ENCODE measurements at places on chromosomes 2 and 18. TPM values are rescaled to one million over a fixed set of nuclear protein-coding genes. Genes with fewer than 3 reads are reported as not detected.

- DNase-seq, result no peak
Observed at GRCh38 chr2:176390276-176391147, 121.3 kb downstream of the MTX2 start.

DNA sequence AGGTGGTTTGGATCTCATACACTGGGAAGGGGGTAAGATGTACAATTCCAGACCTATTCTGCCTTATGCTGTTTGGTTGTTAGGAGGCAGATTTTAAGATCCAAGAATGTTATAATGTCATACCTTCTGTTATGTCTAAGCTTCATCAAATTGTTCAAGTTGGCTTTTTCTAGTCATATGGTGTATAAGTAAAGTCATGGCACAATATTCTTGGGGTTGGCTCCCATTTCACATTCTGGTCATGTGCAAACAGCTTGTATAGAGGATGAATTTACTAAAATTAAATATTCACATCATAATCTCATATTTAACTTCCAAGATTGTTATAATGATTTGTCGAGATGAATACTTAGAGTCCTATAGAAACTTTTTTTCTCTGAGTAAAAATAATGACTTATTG is 424.9 kb upstream of the HNMT start:
- DNase-seq, result no peak

DNA sequence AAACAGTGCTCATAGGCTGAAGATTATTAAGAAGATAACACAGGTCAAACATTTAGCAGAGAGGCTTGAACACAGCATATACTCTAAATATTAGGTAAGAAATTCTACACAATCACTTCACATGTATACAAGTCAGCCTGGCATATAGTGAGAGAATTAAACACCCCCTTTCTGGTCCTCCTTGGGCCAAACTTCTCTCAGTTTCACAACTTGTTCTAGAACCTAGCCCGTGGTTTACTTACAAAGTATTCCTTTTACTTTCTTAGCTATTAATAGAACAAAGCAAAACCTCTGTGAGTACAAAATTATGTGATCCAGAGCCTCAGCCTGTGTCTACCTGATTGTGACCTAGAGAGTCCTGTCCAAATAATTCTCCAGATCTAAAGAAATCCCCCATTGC is 562.8 kb downstream of the TNS1 start:
- DNase-seq, result no peak

Gene DHRS9
- 1.3 TPM for total RNA-seq

GRCh38 chr2:2742726-2743125 is 411.7 kb upstream of the MYT1L start:
- no peak for DNase-seq

DNA sequence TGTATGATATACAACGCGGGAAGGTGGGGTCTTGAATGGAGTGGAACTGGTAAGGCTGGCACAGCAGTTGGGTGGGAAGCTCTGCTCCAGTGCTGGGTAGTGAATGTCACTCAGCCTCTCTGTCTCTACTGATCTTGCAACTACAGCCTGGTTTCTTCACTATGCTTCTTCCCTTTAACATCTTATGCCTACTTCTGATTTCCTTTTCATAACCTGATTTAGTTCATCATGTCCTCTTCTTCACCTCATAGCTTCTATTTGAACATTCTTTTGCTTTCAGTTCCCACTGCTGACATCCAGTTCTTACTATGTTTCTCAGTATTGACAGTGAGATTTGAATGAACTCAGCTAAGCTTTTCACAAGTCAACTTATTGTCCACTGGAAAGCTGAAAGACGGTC is 286.2 kb downstream of the ARL6IP6 start:
- no peak for DNase-seq

DNA sequence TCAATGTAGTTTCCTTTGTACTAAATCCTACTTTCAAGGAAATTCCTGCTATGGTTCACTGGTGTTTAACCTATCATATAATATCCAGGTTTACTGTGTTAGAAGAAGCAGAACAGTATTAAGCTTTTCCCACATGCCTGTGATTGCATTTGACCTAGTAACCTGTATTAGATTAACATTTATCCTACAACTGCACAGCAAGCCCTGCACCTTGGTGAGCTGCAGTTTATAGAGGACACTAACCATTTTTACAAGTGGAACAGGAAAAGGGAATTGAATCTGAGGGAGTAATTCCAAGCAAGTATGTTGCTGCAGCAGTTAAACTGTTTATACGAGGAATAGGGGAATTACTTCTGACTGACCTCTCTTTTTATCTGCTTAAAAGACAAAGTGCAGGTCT is 328.6 kb downstream of the ETAA1 start:
- DNase-seq, result no peak

DNA sequence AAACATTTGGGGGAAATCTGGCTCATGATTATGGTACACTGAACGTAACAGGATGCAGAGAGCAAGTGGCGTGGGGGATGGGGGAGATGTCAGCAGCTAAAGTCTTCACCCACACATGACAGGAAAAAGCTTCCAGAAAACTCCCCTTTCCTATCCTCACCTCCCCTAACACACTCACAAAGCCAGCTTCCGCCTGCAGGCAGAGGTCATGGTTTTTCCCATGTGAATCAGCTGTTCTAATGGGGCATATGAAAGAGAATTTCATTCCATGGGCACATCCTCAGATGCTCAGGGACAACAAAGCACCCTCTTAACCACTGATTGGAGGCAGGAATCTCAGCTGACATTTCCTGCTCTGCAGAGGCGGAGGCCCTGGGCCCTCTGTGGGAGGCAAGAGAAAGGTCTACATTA is 129.1 kb downstream of the TSN start:
- no peak for DNase-seq

Gene SP5
- total RNA-seq, result 2.2 TPM

- no peak for DNase-seq
Observed at GRCh38 chr2:39932198-39932597, 153.1 kb upstream of the THUMPD2 start.

Gene CELF4
- total RNA-seq, result 0.66 TPM

Gene ACMSD
- not detected for total RNA-seq

Gene ALK
- 1.1 TPM for total RNA-seq

DNA sequence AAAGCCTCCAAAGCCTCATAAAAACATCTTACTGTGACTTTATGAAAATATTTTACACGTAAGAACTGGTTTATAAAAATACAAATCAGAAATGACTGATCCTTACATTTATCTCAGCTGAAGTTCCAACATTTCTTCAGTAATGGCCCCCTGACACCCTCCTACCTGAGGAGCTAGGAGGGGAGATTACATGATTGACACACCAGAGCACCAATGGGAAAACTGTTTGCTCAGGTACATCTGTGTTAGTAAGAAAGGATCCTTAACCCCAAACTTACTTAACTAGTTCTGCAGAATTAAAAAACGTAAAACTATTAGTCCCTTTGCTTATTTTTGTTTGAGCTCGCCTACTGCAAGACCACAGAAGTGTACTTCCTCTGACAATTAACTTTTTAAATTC is 27.0 kb downstream of the ENOSF1 start:
- DNase-seq, result no peak

Gene ZBTB14
- 11.6 TPM for total RNA-seq

- peak; percentile 82 for DNase-seq
Observed at GRCh38 chr18:3447068-3447894, 2.7 kb upstream of the TGIF1 start.

- DNase-seq, result no peak
Observed at GRCh38 chr2:199018826-199019225, 438.9 kb downstream of the SATB2 start.

- no peak for DNase-seq
Observed at GRCh38 chr2:6630209-6630608, 235.5 kb downstream of the CMPK2 start.

DNA sequence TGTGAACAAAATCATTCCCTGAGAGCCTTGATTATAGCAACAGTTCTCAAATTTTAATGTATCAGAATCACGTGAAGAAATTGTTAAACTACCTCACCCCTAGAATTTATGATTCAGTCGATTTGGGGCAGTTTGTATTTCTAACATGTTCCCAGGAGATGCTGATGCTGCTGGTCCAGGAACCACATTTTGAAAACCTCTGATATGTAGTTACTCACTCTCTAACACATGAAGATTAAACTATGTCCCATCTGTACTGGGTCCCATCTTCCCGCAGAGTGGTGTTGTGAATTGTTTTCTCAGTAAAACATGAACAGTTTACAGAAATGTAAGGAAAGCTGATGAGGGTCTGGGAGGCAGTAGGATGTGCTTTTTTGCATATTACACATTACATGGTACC is 223.1 kb downstream of the CDH20 start:
- DNase-seq, result no peak

DNA sequence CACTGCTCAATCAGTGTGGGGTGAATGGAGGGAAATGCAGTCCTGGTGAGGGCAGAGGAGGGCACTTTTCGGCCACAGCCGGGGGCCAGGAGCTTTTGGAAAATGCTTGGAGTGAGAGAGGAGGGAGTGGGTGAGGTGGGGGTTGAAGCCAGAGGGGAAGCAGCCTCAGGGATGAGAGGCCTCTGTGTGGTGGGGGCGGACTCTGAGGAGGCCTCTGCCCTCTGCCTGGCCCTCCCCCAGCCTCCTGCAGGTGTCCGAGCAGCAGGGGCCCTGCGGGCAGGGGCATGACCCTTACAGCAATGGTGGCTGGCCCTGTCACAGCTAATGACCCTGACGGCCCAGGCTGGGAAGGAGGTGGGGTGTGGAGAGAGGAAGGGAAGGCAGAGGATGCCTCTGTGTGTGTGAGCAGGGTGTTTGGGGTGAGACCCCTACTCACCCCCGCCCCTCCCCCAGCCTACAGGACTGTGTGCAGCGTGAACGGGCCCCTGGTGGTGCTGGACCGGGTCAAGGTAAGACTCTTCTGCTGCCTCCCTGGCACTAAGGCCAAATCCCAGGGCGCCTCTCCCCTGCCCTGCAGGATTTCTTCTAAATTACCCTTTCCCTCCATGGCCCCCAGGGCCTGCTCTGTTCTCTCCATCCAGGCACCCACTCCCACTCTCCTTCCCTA is 7.6 kb downstream of the ATP6V1B1 start:
- DNase-seq, result peak; percentile 52

Gene GPR17
- not detected for total RNA-seq

Gene TXNL4A
- 32.9 TPM for total RNA-seq

- DNase-seq, result no peak
Observed at GRCh38 chr2:23505218-23505983, 120.4 kb downstream of the KLHL29 start.

Gene KCNF1
- 0.81 TPM for total RNA-seq

DNA sequence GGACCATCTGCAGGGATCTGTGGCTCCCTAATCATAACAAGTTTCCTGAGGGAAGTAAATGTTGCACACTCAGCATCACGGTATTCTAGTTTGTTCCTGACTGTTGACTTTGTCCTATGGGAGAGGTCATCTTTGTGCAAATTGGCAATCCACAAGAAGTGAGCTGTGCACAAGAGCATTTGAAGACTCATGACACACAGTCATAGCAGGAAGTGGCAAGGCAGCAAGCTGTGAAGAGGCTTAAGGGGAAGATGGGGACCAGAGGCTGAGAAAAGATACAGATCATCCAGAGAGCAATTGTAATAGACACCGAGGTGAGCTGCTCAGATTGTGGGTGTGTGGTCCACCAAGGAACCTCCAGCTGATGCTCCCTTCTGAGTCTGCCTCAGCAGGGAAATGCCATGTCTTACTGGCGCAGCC is 2.7 kb downstream of the TNP1 start:
- no peak for DNase-seq

Gene EIF4E2
- 42.5 TPM for total RNA-seq

- DNase-seq, result no peak
Observed at GRCh38 chr2:175188761-175189160, 7.3 kb upstream of the ATP5MC3 start.

DNA sequence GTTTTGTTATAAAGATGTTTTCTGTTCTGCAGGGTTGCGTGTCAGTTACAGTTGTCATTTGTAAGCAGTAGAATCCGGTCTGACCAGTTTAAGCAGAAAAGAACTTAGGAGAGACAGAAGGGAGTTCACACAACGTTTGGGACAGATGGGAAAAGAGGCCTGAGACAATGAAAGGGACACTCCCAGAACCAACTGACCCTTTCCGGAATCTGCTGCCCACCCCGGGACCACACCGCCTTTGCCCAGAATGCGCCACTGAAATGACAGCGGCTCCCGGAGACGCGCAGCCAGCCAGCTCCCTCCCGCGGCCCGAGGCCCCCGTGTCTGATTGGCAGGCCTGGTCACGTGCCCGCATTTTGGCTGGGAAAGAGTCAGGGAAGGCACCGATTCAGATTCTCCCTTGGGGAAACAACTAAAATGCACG is 244.6 kb downstream of the BCL2 start:
- DNase-seq, result peak; percentile 85

Gene FAM228A
- total RNA-seq, result 1.8 TPM

GRCh38 chr18:58347135-58347534 is 281.8 kb downstream of the ALPK2 start:
- no peak for DNase-seq
